ENCODE measurements at places on chromosomes 6 and 20.
A peak's percentile ranks its signal among the peaks of the same experiment; 100 is the strongest.

- no peak for DNase-seq
These were observed 310.0 kb upstream of the PRND start for GRCh38 chr20:4411744-4412143.

DNA sequence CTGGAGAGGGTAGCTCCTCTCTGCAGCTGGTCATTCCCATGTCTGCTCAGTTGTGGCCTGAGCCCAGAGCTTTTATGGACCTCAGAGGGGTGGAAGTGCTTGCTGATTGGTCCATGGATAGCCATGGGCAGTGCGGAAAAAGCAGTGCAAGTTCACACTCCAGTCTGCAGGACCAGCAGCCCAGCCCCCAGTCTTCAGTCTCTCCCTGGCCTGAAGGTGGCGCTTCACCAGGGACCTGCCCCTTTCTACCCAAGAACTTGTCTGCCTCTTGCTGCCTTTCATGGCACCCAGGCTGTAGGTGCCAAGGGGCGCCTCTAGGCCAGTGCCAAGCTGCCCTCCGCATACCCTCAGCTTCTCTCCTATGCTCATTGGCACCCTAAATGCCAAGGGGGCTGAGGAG, 91.0 kb downstream of the TBXT start:
- no peak for DNase-seq

GRCh38 chr6:71349976-71350615, 61.5 kb downstream of the OGFRL1 start:
- DNase-seq: no peak

- DNase-seq: no peak
These were observed 196.9 kb upstream of the SLC24A3 start for GRCh38 chr20:19015351-19016139.

- peak; percentile 27 for DNase-seq
These were observed 45.3 kb downstream of the RRBP1 start for GRCh38 chr20:17636523-17637412.

DNA sequence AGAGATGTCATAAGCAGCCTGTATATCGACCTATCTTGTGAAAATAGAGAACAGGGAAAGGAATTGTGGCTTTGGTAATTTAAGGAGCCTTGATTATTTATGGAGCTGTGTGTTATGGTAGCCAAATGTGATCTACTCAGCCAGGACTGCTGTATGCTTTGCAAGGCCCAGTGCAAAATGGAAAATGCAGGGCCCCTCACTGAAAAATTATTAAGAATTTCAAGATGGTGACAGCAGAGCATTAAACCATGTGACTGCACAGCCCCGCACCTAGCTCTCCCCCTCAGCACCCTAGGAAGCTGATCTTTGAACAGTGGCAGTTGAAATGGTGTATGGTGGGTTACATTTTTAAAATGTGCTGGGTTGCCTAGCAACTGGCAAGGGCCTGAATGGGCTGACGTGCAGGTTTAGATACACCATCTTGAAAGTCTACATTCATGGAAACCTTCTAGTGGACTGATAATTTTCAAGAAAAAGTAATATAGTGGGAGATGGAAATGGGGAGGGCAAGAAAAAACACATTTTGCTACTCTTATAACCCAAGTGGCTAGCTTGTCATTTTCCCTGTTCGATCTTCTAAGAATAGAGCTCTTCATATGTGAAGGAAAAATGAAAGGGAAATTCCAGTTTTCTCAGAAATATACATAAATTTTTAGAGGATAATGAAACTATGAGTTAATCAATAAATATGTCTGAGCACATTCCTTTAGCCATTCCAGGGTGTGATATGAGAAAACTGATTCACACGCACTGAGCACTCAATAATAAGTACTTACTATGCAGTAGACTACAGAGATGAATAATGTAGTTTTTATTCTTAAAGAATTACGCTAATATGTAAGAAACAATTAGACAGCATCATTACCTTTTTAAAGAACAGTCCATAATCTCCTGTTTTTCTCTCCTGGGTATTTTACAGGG, 208.0 kb downstream of the ARHGAP18 start:
- DNase-seq: no peak

GRCh38 chr6:47741807-47742206, 40.0 kb upstream of the OPN5 start:
- no peak for DNase-seq

DNA sequence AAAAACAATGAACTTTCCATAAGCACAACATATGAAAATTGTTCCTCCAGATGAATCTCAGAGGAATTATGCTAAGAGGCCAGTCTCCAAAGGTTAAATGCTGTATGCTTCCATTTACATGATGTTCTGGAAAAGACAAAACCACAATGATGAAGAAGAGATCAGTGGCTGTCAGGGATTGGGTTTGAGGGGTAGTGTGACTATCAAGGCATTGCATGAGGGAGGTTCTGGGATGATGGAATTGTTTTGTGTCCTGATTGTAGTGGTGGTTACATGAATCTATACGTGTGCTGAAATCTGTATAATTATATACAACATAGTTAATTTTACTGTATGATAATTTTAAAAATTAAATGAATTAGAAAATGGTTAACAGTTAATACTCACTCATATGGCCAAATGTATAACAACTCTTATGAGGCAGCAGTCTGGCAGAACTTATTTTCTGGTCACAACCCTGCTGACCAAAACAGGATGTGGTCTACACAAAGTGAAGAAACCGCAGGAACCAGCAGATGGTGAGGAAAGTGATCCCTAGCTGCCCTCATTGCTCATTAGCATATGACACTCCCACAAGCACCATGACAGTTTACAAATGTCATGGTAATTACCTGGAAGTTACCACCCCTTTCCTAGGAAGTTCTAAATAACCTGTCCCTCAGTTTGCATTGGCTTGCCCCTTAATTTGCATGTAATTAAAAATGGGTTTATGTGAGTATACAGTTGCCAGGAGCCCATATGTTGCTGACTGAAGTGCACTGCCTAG, 31.9 kb downstream of the NSFL1C start:
- DNase-seq: no peak

GRCh38 chr6:90502381-90502780, 84.5 kb downstream of the MAP3K7 start:
- DNase-seq: peak; percentile 21

DNA sequence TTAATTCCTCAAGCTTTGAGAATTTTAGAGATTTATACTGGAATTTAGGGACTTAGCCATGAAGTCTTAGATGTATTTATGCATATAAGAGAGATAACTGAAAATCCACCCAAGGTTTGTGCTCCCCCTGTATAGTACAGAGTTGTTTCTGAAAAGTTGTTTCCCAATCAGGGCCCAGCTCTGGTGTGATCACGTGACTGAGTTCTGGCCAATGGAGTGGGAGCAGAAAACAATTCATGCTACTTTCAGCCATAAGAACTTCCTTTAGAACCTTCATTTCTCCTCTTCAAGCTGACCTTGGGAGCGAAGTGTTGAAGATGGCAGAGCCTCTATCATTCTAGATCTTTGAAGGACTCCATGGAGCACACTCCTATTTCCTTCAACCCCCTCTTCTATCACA, 151.0 kb downstream of the RCAN2 start:
- DNase-seq: no peak

GRCh38 chr6:54084231-54084630, 27.0 kb upstream of the MLIP start:
- DNase-seq: no peak

DNA sequence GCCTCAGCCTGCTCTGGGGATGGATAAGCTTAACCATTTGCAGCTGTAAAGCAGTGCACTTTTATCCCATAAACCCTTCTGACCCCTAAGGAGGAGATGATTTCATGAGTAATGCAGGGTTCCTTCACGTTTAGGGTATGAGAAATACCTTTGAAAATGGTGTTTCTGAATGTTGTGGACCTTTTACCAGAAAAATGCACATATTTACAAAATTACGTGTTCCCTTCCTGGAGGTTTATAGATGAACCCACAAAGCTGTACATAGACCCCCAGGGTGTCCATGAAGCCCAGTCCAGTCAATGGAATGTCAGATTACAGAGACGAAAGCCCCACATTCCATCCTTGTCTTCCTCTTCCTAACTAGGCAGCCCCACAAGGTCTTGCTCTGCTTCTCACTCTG, 78.6 kb upstream of the INSM1 start:
- DNase-seq: no peak

DNA sequence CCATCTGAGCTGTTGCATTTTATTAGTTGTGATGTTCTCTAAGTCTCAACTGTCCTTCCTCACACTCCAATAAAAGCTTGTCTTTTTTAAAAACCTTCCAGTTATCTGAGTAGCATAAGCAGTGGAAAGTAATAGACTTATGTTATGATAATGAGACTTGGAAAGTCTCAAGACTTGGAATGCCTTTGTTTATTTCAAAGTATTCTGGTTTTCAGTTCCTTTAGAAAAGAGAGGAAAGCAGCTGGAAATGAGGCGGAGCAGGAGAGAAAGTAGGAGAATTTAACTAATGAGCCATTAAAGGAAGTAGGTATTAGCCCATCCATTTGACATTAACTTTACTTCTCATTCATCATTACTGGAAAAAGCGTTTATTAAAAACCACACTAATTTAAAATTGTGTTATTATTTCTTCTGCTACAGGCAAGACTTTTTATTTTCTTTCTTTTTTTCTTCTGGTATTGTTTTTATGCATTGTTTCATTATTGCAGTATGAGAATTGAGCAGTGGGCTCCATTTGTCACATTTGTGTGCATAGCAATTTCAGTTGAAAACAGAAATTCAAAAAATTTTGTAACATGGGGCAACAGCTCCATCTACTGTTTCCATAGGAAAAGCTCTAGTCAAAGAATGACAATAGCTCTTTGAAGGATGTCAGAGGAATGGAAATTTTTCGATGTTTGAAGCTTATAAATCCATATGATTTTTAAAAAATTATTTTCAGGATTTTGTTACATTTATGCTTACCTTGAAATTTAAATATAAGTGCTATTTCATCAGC, 194.8 kb downstream of the COL9A1 start:
- DNase-seq: peak; percentile 41
